Kidney capillary endothelial cell (primary cell): ENCODE measurements at places on chromosomes 2 and 18.

DNA sequence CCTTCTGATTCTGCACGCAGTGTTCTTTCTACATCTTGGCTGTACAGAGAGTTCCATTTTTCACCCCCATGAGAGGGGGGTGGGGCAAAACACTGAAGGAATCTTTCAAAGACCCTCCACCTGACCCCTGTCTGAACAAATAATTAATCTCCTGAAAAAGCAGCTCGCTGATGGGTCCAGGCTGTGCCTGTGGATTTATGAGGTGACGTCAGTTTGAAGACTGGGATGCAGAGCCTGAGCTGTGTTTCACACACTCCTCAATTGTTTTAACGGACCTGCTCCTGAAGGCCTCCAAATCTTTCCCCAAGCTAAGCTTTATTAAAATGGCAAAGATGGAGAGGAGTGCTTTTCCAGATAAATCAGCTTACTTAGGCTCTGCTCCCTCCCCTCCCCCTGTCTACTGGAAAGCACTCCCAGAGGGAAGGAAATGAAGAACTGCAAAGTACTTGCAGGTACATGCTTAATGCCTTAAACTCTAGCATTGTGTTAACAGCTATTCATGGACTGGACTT lies 390.2 kb upstream of the TNP1 start:
- no peak for DNase-seq

- DNase-seq, result no peak
Measured at GRCh38 chr2:186699742-186700141, 5.9 kb downstream of the FAM171B start.

GRCh38 chr2:29786361-29786760 lies 135.0 kb downstream of the ALK start:
- no peak for DNase-seq

GRCh38 chr2:240585681-240586197 lies 795 bp upstream of the CAPN10 start:
- no peak for DNase-seq

DNA sequence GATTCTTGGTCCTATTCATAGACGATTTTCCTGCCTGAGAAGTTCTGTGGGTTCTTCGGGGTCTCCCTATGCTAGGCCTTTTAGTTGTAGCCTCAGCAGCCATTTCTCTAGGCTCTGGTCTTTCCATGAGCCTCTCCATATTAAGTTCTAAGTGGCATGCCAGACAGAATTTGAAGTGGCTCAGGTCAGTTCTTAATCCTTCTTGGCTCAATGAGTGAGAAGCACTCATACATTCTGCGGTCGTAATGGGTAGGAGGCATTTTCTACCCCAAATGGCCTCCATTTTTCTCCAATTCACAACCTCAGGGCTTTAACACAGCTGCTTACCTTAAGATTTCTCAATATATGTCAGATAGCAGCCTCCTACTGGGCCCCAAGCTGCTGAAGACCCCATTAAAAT lies 405.3 kb upstream of the GALNT5 start:
- DNase-seq, result no peak

DNA sequence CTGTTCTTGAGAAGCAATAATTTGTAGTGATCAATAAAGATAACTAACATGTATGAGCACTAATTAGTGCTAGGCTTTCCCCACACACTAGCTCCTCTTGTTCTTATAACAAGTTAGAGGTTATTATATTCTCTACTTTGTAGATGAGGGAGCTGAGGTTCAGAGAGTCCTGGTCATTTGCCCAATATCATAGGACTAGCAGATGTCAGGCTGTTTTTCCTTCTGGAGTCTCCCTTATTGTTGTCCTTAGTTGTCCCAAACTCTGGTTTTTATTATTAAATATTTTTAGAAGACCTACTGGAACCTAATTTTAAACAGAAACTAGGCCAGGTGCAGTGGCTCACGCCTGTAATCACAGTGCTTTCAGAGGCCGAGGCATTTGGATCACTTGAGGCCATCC lies 16.5 kb upstream of the TTC39C start:
- DNase-seq, result no peak

GRCh38 chr2:190469771-190470170 lies 61.6 kb downstream of the MFSD6 start:
- DNase-seq, result peak; percentile 83
